ENCODE measurements at places on chromosomes 3 and 15. TPM values are rescaled to one million over a fixed set of nuclear protein-coding genes. Genes with fewer than 3 reads are reported as not detected.

DNA sequence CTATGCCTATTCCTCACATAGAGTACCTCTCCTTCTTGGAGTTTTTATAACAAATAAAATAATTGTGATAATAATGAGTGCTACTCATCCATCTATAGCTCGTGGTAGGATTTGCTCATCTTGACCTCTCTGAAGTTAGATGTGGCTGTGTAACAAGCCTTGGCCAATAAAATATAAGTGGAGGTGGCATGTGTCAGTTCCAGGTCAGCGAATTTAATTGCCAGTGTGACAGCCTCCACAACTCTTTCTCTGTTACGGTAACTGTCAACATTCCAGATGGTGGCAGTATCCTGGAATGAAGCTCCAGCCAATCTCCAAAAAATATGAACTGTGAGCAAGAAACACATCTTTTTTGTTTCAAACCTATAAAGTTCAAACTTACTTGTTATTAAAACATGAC lies 13.8 kb downstream of the CLRN1 start:
- H3K36me3 ChIP-seq = no peaks in the 10 kb centered on the region
- no peak for DNase-seq
- no peaks in the 10 kb centered on the region for H3K4me1 ChIP-seq
- peaks cover 22% of the 10 kb centered on the region for H3K27me3 ChIP-seq
- H3K4me3 ChIP-seq = no peak overlapping the region

The FES gene
- 12.2 TPM for total RNA-seq

DNA sequence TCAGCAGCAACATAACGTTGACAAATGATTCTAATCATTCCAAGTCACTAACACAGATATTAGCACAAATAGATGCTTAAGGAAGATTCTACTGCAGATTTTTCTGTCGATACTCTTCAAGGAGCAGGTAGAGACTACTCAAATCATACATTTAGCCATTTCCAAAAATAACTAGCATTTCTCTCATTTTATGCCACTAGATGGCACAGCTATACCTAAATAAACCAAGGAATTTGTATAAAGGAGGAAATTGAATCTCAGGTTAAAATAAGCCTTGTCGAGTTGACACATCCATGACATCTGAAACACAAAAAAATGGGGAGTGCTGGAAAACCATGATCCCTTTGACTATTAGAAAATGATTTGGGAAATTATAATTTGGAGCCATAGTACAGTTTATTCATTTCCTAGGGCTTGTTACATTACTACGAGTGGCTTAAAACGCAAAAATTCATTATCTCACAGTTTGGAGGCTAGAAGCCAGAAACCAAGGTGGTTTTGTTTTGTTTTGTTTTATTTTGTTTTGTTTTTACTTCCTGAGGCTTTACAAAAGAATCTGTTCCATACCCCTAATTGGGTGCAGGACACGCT lies 59.5 kb upstream of the STRIT1 start:
- DNase-seq = no peak
- H3K4me3 ChIP-seq = no peak overlapping the region

GRCh38 chr3:151166161-151166560 lies 36.9 kb downstream of the GPR171 start:
- no peak overlapping the region for H3K4me3 ChIP-seq
- H3K27ac ChIP-seq = no peak overlapping the region
- H3K36me3 ChIP-seq = no peaks in the 10 kb centered on the region
- no peaks in the 10 kb centered on the region for H3K27me3 ChIP-seq
- H3K4me1 ChIP-seq = peaks cover 27% of the 10 kb centered on the region

DNA sequence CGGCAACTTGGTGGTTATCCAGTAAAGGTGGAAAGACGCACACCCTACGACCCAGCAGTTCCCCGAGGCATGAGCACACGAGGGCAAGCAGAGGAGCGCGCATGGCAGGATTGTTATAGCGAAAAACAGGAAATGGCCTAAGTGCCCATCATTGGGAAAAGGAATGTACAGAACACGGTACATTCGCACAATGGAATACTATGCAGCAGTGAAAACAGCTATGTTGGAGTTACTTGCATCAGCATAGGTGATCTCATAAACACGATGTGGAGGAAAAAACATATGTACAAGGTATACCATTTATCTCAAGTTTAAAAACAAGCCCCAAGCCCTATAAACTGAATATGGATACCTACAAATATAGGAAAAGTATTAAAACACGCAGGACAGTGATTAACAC lies 6.7 kb upstream of the LINGO1 start:
- no peak overlapping the region for H3K27ac ChIP-seq
- H3K36me3 ChIP-seq = no peaks in the 10 kb centered on the region
- no peak overlapping the region for H3K4me3 ChIP-seq

The CHAC1 gene
- total RNA-seq = 32.2 TPM

The ACAD9 gene
- total RNA-seq = 70.7 TPM

The ADPRH gene
- 2.5 TPM for total RNA-seq

DNA sequence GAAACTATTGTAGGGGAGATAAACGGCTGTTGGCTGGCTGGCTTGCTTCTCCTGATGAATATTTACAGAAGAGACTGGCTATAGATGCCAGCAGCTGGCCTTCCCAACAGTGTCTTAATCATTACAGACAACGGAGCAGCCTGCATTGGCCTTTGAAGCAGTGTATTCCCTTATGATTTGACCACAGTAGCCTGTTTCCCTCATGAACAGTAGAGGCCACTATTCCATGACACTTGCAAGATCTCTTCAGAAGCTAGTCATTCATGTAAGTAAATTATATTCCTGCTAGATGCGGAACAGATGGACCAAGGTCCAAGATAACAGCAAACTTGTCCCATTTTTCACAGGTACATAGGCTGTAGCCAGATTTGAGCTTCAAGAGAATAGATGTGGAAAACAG lies 47.3 kb downstream of the TMCO5A start:
- H3K4me3 ChIP-seq = no peak overlapping the region
- DNase-seq = no peak
- no peak overlapping the region for H3K27ac ChIP-seq
- H3K4me1 ChIP-seq = no peaks in the 10 kb centered on the region
- H3K36me3 ChIP-seq = no peaks in the 10 kb centered on the region

DNA sequence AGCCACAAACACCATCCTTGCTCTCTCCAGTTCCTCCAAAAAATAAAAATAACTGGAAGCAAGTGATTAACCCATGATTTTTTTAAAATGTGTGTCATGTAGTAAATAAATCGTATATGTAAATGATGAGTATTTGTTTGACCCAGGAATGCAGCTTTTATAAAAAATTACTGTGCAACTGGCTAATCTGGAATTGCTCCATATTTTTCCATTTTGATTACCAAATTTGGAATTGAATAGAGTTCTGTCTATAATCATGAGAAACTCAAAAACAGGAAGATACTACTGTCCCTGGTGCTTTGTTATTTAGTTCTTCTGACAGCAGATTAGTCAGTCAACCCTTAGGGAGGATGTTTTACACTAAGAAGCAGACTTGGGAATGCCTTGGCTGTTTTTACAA lies 116.2 kb downstream of the CCNL1 start:
- no peak for DNase-seq
- peaks cover 7% of the 10 kb centered on the region for H3K27me3 ChIP-seq
- H3K36me3 ChIP-seq = no peaks in the 10 kb centered on the region

DNA sequence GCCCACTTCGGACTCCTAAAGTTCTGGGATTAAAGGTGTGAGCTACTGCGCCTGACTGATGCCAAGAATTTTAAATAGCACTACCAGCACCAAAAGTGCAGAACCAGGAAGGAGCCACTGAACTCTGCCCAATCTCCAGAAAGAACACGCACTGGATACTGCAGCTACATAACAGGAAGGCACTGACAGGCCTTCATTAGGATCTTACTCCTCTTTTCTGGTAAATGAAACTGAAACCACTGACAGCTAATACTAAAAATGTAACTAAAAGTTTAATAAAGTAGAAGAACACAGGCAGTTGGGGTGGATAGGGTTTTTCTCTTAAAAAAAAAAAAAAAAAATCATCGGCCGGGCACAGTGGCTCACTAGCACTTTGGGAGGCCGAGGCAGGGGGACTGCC lies 74.1 kb upstream of the CHRM5 start:
- no peak overlapping the region for H3K4me3 ChIP-seq
- H3K4me1 ChIP-seq = peaks cover 11% of the 10 kb centered on the region
- H3K27me3 ChIP-seq = no peaks in the 10 kb centered on the region
- H3K27ac ChIP-seq = no peak overlapping the region

GRCh38 chr3:170493712-170494182 lies 75.1 kb downstream of the CLDN11 start:
- no peaks in the 10 kb centered on the region for H3K27me3 ChIP-seq
- H3K36me3 ChIP-seq = no peaks in the 10 kb centered on the region
- no peak overlapping the region for H3K27ac ChIP-seq
- no peak for DNase-seq
- no peaks in the 10 kb centered on the region for H3K4me1 ChIP-seq

The SPINK8 gene
- total RNA-seq = not detected

The THRB gene
- total RNA-seq = not detected

- H3K27me3 ChIP-seq = no peaks in the 10 kb centered on the region
- no peak for DNase-seq
- no peak overlapping the region for H3K27ac ChIP-seq
- H3K4me1 ChIP-seq = peaks cover 50% of the 10 kb centered on the region
Observed at GRCh38 chr3:72266016-72266370, 481.0 kb upstream of the PROK2 start.

The IQCF5 gene
- total RNA-seq = not detected

DNA sequence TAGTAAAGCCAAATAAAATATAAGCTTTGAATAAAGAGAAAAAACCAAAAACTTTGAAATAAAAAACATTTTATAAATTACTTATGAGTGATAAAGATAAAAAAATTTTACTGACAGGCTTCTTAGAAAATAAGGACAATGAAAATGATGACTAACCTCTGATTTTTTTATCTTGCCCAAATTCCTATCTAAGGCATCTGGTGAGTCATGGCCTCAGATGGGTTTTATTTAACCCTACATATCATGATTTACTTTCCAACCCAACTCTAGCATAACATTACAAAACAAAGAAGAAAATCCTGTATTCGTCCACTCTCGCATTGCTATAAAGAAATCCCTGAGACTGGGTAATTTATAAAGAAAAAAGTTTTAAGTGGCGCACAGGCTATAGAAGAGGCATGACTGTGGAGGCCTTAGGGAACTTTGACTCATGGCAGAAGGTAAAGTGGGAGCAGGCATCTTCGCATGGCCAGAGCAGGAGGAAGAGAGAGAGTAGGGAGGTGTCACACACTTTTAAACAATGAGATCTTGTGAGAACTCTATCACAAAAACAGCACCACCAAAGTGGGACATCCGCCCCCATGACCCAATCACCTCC lies 152.1 kb downstream of the NEK10 start:
- no peaks in the 10 kb centered on the region for H3K4me1 ChIP-seq
- H3K4me3 ChIP-seq = no peak overlapping the region
- no peaks in the 10 kb centered on the region for H3K36me3 ChIP-seq

- H3K27me3 ChIP-seq = no peaks in the 10 kb centered on the region
- peaks cover 2% of the 10 kb centered on the region for H3K4me1 ChIP-seq
- no peak overlapping the region for H3K4me3 ChIP-seq
- no peak overlapping the region for H3K27ac ChIP-seq
- H3K36me3 ChIP-seq = no peaks in the 10 kb centered on the region
Observed at GRCh38 chr15:100249096-100249815, 92.5 kb downstream of the ADAMTS17 start.

- no peak overlapping the region for H3K4me3 ChIP-seq
- no peak for DNase-seq
- H3K27me3 ChIP-seq = peaks cover 4% of the 10 kb centered on the region
- H3K4me1 ChIP-seq = peaks cover 4% of the 10 kb centered on the region
Observed at GRCh38 chr3:122067214-122067550, 12.0 kb downstream of the CD86 start.

DNA sequence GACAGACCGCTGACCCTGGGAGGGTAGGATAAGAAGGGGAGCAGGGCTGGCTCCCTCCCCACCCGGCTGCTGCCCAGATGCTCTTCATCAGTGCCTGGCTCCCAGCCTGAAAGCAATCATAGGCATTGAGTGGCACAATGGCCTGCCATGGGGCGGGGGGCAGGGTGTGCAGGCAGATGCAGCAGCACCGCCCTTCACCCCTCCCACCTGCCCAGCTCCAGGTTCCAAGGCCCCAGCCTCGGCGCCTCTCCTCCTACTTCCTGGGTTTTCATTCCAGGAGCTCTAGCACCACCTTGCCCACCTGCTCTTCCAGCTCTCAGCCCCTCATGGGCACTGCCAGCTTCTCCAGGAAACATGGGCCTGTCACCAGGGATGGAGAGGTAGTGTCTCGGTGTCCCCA lies 101.7 kb downstream of the MEGF11 start:
- H3K4me3 ChIP-seq = no peak overlapping the region
- H3K36me3 ChIP-seq = no peaks in the 10 kb centered on the region
- peaks cover 3% of the 10 kb centered on the region for H3K27me3 ChIP-seq

The HRH1 gene
- 0.98 TPM for total RNA-seq

- peaks cover 95% of the 10 kb centered on the region for H3K36me3 ChIP-seq
- H3K27me3 ChIP-seq = no peaks in the 10 kb centered on the region
- peaks cover 60% of the 10 kb centered on the region for H3K4me1 ChIP-seq
- no peak for DNase-seq
- peak overlapping the region; percentile 97 for H3K4me3 ChIP-seq
Observed at GRCh38 chr3:185933374-185934173, 4.2 kb downstream of the TRA2B start.

The GOLGA6D gene
- total RNA-seq = not detected

The HCLS1 gene
- total RNA-seq = 235 TPM

The APOD gene
- not detected for total RNA-seq

- H3K4me1 ChIP-seq = no peaks in the 10 kb centered on the region
- no peak for DNase-seq
- no peaks in the 10 kb centered on the region for H3K36me3 ChIP-seq
Observed at GRCh38 chr3:151491525-151491924, 30.7 kb upstream of the IGSF10 start.

DNA sequence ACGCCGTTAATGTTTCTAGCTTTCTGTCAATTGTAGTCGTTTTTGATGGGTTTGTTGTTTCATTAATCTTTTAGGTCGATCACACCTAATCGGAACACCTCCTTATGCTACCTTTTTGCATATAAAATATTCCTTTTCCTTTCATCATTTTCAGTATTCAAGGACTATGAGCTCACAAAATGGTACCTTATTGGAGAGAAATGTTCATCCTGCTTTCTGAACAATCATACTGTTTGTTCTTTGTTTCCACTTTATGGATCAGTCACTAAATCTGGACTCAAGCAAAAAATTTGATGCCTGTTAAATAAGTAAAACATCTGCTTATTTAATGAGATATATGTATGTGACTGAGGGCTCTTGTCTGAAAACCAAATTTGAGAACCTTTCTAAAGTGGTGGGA lies 1.1 kb downstream of the KIF15 start:
- H3K4me3 ChIP-seq = peak overlapping the region; percentile 88
- no peak for DNase-seq
- H3K4me1 ChIP-seq = peaks cover 18% of the 10 kb centered on the region

DNA sequence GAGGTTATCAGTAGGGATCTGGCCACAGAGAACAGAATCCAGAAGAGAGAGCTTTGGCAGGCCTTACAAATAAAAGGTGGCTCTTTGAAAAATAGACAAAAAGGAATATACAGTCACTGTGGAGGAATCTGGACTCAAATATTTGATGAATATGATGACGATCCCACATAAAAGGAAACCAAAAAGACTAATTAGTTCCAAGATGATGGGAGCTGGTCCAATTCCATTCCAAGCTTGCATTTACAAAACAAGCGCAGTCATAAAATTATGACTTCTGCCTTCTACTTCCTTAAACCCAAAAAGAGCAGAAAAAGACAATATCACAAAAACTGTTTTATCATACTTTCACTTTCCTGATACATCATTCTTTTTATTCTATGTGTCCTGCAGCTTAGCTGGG lies 285.8 kb downstream of the DIPK2A start:
- no peak overlapping the region for H3K4me3 ChIP-seq
- no peaks in the 10 kb centered on the region for H3K4me1 ChIP-seq
- no peak for DNase-seq
- no peaks in the 10 kb centered on the region for H3K36me3 ChIP-seq
- H3K27ac ChIP-seq = no peak overlapping the region

The ZBTB20 gene
- 5.2 TPM for total RNA-seq

The IGSF10 gene
- not detected for total RNA-seq

Data from activated CD4-positive, alpha-beta T cell treated with anti-CD3 and anti-CD28 coated beads for 36 hours (primary cell).